T1000 (cell line): ENCODE measurements at places on chromosomes 13 and 19.

- DNase-seq, result no peak
Observed at GRCh38 chr13:32588736-32589135, 2.5 kb downstream of the PDS5B start.

- DNase-seq, result no peak
Observed at GRCh38 chr13:21053231-21053630, 8.2 kb downstream of the LATS2 start.

- peak; percentile 7 for DNase-seq
Observed at GRCh38 chr19:33171916-33172359, 22.2 kb upstream of the LRP3 start.

DNA sequence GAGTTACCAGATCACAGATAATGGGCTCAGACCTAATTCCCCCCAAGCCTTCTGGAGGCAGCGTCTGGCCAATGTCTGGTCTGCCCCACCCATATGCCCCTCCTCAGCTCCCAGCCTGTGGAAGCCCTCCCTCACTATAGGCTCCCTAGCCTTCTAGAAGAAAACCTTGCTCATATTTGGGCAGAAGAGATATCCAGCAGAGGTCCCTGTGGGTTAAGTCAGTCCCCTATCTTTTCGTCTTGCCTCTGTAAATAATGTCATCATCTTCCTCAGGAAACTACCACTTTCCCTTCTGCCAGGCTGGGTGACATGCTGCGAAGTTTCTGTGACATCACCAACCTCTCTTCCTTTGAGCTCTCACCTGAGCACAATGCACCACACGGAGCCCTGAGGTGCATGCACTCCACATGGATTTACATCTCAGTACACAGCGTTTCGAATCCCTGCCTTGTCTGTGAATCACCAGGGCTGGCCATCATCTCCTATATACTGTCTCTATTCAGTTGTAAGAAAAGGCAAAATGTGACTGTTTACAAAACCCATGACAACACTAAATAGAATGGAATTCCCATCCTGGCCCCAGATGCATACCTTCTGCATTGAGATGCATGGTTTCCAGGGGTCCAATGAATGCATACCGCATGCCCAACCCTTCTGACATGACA, 112.8 kb downstream of the CRYL1 start:
- no peak for DNase-seq
